ENCODE measurements at places on chromosomes 1 and 21.

- DNase-seq: no peak
These were observed 23.1 kb upstream of the C1orf198 start for GRCh38 chr1:230891413-230891812.

DNA sequence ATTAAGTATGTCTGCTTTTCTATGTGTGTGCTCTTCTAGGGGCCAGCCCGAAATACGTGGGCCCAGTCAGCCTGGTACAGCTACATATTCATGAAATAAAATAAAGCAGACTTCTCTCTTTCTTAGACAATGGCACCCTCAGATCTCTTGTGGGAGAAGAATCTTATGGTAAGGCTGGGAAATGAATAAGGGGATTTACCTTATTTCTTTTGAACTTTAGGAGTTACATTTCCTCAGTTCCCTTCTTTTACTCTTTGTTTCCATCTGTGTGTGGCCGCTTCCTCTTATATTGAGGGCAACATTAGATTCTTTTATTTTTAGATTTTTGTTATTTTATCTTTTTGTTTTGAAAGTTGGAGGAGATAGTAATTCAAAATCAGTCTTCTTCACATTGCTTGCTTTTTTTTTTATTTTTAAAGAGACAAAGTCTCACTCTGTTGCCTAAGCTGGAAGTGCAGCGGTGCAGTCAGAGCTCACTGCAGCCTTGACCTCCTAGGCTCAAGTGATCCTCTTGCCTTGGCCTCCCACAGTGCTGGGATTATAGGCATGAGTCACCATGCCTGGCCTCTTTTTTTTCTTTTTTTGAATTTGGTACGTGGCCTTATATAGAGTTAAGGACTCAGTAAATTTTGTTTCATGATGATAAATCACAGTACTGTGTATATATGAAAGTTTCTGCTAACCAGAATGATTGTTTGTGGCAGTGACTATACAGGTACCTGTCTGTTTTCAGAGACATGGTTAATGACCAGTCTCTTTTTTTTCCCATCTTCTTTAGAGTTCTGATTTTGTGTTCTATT, 9.1 kb downstream of the LAMC1 start:
- DNase-seq: no peak

DNA sequence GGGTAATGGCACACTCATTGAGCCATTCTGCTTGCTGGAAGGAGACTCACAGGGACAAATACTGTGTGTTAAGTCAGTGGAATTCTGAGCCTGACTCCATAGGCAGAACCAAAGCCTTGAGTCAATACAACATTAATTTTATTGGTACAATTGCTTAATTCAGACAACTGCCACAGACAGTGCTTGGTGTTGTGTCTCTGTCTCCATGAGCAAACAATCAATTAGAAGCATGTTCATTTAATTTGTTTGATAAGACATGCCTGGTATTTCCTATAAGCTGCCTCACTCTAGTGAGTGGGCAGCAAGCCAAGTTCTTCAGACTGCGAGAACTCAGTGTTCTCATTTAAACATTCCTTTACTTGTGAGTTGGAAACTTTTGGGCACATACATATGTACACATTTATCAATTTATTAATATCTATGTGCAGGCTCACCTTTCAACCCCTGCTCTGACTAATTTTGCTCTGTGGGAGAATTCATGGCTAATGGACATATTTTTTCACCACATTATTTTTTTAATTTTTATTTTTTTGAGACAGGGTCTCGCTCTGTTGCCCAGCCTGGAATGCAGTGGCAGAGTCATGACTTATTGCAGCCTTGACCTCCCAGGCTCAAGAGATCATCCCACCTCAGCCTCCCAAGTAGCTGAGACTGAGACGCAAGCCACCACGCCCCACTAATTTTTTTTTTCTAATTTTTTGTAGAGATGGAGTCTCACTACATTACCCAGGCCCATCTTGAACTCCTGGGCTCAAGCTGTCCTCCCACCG, 4.5 kb upstream of the SRSF10 start:
- no peak for DNase-seq

DNA sequence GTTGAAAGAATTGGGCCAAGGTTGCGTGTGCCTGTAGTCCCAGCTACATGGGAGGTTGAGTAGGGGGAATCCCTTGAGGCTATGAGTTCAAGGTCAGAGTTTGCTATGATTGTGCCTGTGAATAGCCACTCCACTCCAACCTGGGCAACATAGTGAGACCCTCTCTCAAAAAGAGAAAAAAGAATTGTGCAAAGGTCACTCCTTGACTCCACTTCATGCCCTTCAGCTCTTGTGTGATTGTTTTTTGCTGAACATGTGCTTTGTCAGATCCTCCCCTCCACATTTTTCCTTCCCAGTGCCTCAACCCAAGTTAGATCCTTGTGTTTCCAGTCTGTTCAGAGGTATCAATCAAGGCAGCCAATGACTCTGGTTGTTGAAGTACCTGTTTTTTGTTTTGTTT, 8.5 kb downstream of the TXNIP start:
- no peak for DNase-seq

GRCh38 chr1:180386745-180387367, 115.5 kb downstream of the ACBD6 start:
- no peak for DNase-seq

- no peak for DNase-seq
These were observed 1.4 kb downstream of the KIAA0319L start for GRCh38 chr1:35555601-35556477.

DNA sequence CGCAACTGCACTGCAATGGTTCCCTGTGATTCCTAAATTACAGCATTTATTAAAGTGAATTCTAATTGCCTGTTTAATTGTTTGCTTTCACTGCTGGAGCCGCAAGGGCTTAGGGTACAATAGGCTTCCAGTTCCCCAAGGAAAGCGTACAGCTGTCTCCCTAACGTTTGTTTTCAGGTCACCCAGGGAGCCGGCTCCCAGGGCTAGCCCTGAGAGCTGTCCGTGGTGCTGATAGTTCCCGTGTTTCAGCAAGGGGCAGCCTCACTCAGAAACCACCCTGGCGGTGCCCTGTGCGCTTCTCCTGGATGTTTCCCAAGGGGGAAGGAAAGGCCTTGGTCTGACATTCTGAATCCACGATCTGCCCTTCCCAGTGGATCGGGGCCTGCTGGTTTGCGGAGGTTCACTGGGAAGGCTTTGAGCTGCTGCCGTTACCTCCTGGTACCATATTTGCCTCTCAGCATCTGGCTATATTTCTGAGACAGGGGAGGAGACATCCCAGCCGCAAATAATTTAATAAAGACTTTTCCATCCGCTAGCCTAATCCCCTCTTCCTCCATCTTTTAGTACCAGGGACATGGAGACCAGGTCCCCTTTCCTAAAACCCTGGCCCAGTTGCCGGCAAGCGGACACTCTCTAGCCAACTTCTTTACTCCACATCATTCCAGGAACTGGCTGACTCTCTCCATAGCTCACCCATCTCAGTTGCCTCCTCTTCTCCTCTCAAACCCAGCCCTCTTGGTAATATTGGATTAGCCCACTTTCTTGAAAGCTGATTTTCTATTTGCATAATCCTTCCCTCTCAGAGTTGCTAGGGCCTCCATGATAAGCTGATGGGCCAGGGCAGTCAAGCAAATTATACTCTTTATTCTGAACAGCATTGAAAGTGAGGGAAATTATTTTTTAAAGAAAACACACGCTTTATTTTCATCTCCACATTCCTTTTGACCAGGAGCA, 149.0 kb downstream of the IGSF21 start:
- DNase-seq: no peak

DNA sequence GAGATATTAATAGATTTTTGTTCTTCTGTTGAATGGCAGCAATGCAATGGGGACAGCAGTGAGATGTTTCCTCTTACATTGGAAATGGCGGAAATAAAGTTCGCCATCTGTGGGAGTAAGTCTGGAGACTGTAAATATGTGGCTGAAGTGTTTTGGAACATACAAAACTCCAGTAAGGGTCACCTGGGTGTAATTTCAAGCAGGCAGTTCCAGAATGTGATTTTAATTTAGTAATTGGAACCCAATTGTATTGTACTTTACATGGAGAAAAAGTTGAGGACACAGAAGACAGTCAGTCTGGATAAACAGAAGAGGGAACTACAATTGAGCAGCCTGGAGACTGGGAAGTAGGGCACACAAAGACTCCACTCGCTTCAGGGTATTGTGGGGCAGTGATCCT, 108.6 kb downstream of the NTMT2 start:
- no peak for DNase-seq

DNA sequence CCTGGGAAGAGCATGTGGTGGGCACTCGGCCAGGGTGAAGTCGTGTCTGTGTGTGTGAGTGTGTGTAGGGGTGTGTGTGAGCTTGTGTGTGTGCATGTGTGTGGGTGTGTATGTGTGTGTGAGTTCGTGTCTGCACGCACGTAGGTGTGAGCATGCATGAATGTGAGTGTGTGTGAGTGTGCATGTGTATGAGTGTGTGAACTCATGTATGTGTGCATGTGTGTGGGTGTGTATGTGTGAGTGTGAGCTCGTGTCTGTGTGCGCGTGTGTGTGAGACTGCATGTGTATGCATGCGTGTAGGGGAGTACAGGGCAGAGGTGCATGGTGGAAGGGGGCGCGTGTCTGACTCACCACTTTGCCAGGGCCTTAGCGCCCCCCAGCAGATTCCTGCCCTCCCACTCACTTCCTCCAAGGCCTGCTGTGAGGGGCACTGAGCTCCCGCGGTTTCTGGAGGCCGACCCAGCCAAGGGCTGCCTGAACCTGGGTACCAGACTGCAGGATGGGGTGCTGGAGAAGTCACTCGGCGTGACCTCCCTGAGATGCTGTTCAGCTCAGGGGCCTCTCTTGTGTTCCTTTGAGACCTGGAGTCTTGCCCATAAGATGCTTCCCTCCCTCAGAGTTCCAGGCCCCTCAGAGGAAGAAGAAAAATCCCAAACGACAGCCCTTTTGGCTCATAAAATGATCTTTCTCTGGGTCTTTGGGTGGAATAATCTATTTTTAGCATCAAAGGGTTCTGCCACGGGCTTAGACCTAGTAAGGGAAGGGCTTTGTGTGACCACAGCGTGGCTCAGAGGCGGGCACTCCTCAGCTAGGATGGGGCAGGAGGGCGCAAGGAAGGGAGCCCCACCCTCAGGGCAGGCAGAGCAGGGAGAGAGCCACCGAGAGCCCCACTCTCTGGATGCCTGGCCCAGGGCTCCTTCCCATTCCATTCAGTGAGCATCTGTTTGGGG, 41.1 kb upstream of the RUNX3 start:
- peak; percentile 29 for DNase-seq

- no peak for DNase-seq
These were observed 33.2 kb downstream of the KCNA10 start for GRCh38 chr1:110485725-110486124.

- DNase-seq: no peak
These were observed 14.1 kb upstream of the ACTL8 start for GRCh38 chr1:17741052-17741451.

GRCh38 chr1:76294482-76295194, 220.1 kb downstream of the ST6GALNAC3 start:
- DNase-seq: no peak

- DNase-seq: no peak
These were observed 12.5 kb upstream of the PTPN14 start for GRCh38 chr1:214563881-214564280.

- no peak for DNase-seq
These were observed 31.0 kb upstream of the IFI16 start for GRCh38 chr1:158978730-158979129.

GRCh38 chr1:61097317-61097716, 15.0 kb downstream of the NFIA start:
- no peak for DNase-seq

DNA sequence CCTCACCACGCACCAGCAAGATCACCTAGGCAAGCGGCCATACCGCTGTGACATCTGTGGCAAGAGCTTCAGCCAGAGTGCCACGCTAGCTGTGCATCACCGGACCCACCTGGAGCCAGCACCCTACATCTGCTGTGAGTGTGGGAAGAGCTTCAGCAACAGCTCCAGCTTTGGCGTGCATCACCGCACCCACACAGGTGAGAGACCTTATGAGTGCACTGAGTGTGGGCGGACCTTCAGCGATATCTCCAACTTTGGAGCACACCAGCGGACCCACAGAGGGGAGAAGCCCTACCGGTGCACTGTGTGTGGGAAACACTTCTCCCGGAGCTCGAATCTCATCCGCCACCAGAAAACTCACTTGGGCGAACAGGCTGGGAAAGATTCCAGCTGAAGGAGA, 5.0 kb downstream of the ZNF691 start:
- DNase-seq: no peak

DNA sequence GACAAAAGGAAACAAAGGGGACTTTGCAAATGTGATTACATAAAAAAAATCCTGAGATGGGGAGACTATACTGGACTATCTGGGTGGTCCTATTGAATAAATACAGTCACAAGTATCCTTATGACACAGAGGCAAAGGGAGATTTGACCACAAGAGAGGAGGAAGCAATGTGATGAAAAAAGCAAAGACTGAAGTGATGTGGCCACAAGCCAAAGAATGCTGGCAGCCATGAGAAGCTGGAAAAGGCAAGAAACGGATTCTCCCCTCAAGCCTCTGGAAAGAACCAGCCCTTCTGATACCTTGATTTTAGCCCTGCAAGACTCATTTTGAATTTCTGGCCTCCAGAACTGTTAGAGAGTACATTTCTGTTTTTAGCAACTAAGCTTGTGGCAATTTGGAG, 36.4 kb downstream of the OLFML2B start:
- DNase-seq: no peak

GRCh38 chr1:166905136-166905535, 29.1 kb upstream of the TADA1 start:
- DNase-seq: no peak

GRCh38 chr1:86487811-86488141, 19.0 kb downstream of the CLCA1 start:
- no peak for DNase-seq

GRCh38 chr21:37462087-37462861, 95.7 kb downstream of the DYRK1A start:
- no peak for DNase-seq

DNA sequence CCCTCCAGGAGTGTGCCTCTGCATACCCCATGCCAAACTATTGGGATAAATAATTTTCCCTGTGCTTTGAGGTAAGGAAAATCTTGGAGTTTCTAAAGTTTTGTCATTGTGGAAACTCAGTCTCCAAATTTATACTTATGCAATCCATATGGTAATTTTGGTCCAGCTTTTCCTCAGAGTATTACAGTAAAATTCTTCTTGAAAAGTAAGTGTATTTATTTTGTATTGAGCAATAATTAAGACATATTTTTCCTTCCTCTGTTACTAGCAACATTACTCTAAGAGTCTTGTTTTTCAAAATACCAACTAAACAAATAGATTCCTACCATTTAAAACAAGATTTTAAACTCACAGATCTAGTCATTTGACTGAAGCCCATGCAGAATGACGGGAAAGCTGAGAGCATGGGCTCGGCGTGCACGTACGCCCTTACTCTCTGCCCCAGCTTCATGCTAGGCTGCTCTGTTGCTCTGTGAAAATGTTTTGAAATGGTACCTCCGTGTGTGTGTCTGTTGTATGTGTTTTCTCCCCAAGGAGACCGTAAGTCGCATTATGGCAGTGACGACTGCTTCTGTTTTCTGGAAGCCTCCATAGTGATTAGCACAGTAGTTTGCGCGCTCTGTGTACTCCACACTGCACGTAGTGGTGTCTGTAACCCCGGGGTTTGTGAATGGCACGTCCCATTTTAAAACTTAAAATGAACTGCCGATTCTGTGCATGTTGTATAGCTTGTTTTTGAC, 165.3 kb downstream of the SDCCAG8 start:
- DNase-seq: no peak

Data from GDM1 (cell line).